Left lung (tissue), 14 donors: ENCODE measurements at places on chromosomes 11 and 22. TPM values are rescaled to one million over a fixed set of nuclear protein-coding genes. Genes with fewer than 3 reads are reported as not detected.

Gene CEND1
- not detected for total RNA-seq

Gene RAB39A
- total RNA-seq, result 1.7 TPM

Gene LRRC32
- 38.7 TPM for total RNA-seq

Gene ALDH3B1
- total RNA-seq, result 59.3 TPM

Gene RFPL1
- not detected for total RNA-seq

Gene CSNK1E
- 95.3 TPM for total RNA-seq

DNA sequence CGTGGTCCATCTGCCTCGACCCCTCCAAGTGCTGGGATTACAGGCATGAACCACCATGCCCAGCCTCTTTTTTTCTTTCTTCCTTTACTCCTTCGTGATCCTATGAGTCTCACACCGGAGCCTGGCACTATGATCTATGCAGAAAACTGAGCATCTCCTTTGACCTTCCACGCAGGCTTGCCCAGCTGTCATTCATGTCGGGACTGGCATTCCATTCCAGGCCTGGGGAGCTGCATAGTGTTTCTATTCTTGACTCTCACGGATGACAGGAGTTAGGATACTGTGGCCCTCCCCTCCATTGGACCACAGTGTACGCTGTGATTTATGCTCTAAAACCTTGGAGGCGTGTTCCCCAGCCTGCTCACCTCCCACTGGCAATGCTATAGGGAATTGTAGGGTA, 611.8 kb downstream of the BRD1 start:
- H3K36me3 ChIP-seq, result no peaks in the 10 kb centered on the region
- peaks cover 11% of the 10 kb centered on the region for H3K27me3 ChIP-seq
- no peaks in the 10 kb centered on the region for H3K4me1 ChIP-seq

GRCh38 chr11:69392104-69392653, 89.3 kb upstream of the LINC01488 start:
- H3K27me3 ChIP-seq, result no peaks in the 10 kb centered on the region
- peak; percentile 66 for DNase-seq
- no peak overlapping the region for H3K4me3 ChIP-seq
- H3K36me3 ChIP-seq, result no peaks in the 10 kb centered on the region

DNA sequence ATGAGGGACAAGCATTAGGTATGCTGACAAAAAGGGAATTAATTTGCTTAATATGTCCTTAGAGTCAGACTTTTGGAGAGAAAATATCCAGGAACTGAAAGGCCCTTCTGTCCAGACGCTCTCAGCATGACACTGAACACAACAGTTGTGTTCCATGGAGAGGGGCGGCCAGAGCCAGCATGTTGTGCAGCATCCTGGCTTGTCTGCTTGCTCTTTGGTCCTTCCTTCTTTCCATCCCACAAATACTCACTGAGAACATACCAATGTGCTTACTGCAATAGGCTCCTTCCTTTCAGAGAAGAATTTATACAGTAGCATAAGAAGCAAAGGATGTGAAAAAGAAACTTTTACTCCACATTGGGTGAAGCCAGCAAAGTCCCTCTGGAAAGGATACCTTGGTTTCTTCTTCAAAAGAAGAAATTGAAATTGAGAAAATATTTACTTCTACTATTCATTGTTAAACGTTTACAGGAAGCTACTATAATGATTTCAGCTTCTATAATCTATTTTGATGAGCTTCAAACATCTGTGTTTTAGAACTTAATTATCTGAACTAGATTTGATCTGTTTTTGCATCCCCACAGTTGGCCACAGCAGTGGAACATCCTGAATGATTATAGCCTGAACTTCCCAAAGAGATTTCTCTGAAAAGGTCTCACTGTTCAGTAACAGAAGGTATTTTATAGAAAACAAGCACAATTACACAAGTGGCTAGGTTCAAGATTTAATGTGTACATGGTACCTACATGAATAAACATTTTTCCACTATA, 304.1 kb upstream of the PITPNB start:
- no peak for DNase-seq
- H3K36me3 ChIP-seq, result no peaks in the 10 kb centered on the region
- H3K4me3 ChIP-seq, result no peak overlapping the region
- H3K27ac ChIP-seq, result no peak overlapping the region
- H3K27me3 ChIP-seq, result no peaks in the 10 kb centered on the region
- no peaks in the 10 kb centered on the region for H3K4me1 ChIP-seq

- H3K27ac ChIP-seq, result peak overlapping the region; percentile 95
- DNase-seq, result no peak
- H3K36me3 ChIP-seq, result no peaks in the 10 kb centered on the region
- H3K4me1 ChIP-seq, result no peaks in the 10 kb centered on the region
- no peak overlapping the region for H3K4me3 ChIP-seq
- no peaks in the 10 kb centered on the region for H3K27me3 ChIP-seq
Measured at GRCh38 chr11:111604392-111605009, 2.3 kb downstream of the SIK2 start.

GRCh38 chr11:27571154-27571810, 64.7 kb upstream of the LIN7C start:
- H3K4me1 ChIP-seq, result no peaks in the 10 kb centered on the region
- peak; percentile 14 for DNase-seq
- no peaks in the 10 kb centered on the region for H3K36me3 ChIP-seq
- no peaks in the 10 kb centered on the region for H3K27me3 ChIP-seq
- no peak overlapping the region for H3K27ac ChIP-seq
- no peak overlapping the region for H3K4me3 ChIP-seq

DNA sequence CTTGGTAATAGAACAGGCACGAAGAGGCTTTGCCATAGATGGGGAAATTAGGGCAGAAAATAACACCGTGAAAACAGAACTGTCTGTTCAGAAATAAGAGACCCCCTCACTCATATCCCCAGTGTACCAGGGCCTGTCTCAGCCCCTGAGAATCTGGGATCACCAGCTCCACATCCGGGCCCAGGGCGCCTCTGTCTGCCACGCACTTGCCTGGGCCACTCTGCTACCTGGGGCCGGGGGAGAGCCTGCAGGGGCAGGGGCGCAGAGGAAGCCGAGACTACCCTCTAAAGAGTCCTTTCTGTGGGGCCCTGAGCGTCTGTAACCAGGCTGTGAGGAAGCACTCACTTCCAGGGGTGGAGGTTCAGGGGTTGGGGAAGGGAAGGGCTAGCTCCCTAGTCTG, 19.8 kb downstream of the NECTIN1 start:
- DNase-seq, result no peak
- H3K4me1 ChIP-seq, result peaks cover 25% of the 10 kb centered on the region
- no peak overlapping the region for H3K4me3 ChIP-seq
- H3K27ac ChIP-seq, result no peak overlapping the region
- no peaks in the 10 kb centered on the region for H3K27me3 ChIP-seq
- no peaks in the 10 kb centered on the region for H3K36me3 ChIP-seq

DNA sequence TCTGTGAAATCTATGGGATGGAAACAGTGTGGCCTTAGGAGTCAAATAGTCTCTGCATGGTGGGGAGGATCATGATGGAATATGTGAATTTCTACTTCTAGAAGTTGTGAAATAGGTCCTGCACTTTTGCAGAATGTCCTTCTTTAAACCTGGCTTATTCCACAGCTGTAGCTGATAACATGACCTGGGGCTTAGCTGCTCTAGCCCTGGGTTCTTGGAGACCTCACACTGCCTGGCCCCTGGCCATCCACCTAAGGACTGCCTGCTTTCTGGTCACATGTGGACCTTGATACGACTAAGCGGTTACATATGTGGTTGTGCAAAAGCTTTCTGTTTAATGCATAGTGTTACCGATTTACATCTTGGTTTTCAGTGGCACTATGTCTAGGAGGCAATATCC, 88.2 kb downstream of the SWAP70 start:
- H3K36me3 ChIP-seq, result peaks cover 49% of the 10 kb centered on the region
- no peak overlapping the region for H3K4me3 ChIP-seq
- no peak overlapping the region for H3K27ac ChIP-seq
- peaks cover 11% of the 10 kb centered on the region for H3K4me1 ChIP-seq
- no peak for DNase-seq
- no peaks in the 10 kb centered on the region for H3K27me3 ChIP-seq

- H3K27me3 ChIP-seq, result no peaks in the 10 kb centered on the region
- DNase-seq, result no peak
- H3K27ac ChIP-seq, result no peak overlapping the region
Measured at GRCh38 chr22:36221799-36222751, 17.3 kb downstream of the APOL2 start.

- H3K36me3 ChIP-seq, result no peaks in the 10 kb centered on the region
- no peaks in the 10 kb centered on the region for H3K4me1 ChIP-seq
- no peak overlapping the region for H3K4me3 ChIP-seq
- no peaks in the 10 kb centered on the region for H3K27me3 ChIP-seq
- no peak for DNase-seq
Measured at GRCh38 chr11:122714004-122714403, 58.5 kb downstream of the UBASH3B start.

GRCh38 chr11:2086239-2087040, 52.7 kb downstream of the IGF2 start:
- H3K4me1 ChIP-seq, result no peaks in the 10 kb centered on the region
- no peaks in the 10 kb centered on the region for H3K27me3 ChIP-seq
- no peak for DNase-seq

DNA sequence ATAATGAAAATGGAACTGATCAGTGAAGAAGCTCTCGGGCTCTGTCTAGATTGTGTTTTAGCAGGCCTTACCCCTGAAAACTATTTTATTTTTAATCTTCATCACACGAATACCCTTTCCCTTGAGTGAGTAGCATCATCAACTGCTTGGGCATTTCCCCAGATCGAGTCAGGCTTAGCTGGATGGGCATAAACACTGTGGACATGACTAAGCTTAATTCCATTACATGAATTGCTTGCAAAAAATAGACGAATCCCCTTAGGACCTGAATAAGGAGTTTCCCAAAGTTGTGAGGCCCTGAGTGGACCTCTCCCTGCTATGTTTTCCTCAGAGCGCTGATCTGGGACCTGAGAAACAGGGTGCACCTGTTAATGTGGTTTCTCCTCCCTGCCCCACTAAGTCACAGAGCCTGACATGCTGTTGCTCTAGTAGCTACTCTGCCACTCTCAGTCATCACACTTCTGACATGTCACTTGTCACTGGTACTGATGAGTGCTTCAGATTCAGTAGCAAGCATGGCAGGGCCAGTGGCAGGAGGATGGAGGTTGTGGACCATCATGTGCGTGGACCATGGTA, 53.5 kb downstream of the ENDOD1 start:
- no peak overlapping the region for H3K4me3 ChIP-seq
- H3K27me3 ChIP-seq, result no peaks in the 10 kb centered on the region
- H3K4me1 ChIP-seq, result peaks cover 12% of the 10 kb centered on the region
- DNase-seq, result no peak
- no peak overlapping the region for H3K27ac ChIP-seq
- no peaks in the 10 kb centered on the region for H3K36me3 ChIP-seq

- DNase-seq, result no peak
- no peak overlapping the region for H3K27ac ChIP-seq
- H3K27me3 ChIP-seq, result no peaks in the 10 kb centered on the region
- H3K36me3 ChIP-seq, result no peaks in the 10 kb centered on the region
Measured at GRCh38 chr11:6627762-6628241, 8.6 kb upstream of the TPP1 start.

- H3K4me1 ChIP-seq, result no peaks in the 10 kb centered on the region
- no peak overlapping the region for H3K4me3 ChIP-seq
- H3K27me3 ChIP-seq, result no peaks in the 10 kb centered on the region
- H3K27ac ChIP-seq, result no peak overlapping the region
- H3K36me3 ChIP-seq, result no peaks in the 10 kb centered on the region
Measured at GRCh38 chr22:17264321-17265052, 45.3 kb upstream of the ADA2 start.

DNA sequence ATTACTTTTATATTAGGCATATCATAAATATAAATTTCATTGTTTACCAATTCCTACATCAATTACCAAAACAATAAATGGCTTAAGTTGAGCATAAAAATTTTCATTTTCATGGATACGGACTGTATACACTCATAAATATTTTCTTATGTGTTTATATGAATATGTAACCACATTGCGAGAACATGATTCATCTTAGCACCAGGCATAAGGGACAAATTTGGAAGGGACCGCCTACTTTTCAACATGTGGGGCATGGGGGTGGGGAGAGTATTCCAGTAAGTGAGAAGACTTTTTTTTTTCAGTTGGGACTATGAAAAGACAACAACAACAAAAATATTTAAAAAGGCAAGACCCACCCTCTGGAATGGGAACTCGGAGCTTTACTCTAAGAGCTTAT, 296.1 kb downstream of the RAB38 start:
- no peak overlapping the region for H3K4me3 ChIP-seq
- no peaks in the 10 kb centered on the region for H3K36me3 ChIP-seq
- no peaks in the 10 kb centered on the region for H3K27me3 ChIP-seq
- no peak overlapping the region for H3K27ac ChIP-seq
- no peaks in the 10 kb centered on the region for H3K4me1 ChIP-seq
